ENCODE measurements at places on chromosomes 3 and 15. TPM values are rescaled to one million over a fixed set of nuclear protein-coding genes. Genes with fewer than 3 reads are reported as not detected.

CASR gene
- 0.08 TPM for polyA plus RNA-seq

DNA sequence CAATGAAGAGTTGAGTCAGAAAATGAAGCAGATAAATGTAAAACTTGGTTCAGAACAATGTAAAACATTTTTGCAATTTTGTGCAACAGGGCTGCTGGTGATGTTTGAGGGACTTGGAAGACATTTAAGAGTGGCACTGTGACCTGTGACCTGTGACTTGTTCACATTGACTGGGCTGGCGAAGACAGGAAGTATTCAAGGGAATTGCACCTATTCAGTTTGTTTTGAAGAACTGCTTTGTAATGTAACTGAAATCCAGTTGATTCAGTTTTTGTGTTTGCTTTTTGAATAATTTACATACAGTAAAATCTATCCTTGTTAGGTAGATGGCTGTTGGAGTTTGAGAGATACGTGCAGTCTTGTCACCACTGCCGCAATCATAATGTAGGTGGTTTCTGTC, 35.4 kb downstream of the MCTP2 start:
- DNase-seq = no peak
- no peaks in the 10 kb centered on the region for H3K27me3 ChIP-seq
- H3K27ac ChIP-seq = no peak overlapping the region
- no peak overlapping the region for H3K4me3 ChIP-seq
- H3K4me1 ChIP-seq = no peaks in the 10 kb centered on the region

GRCh38 chr3:162441716-162442115, 945.1 kb downstream of the OTOL1 start:
- no peak for DNase-seq
- no peaks in the 10 kb centered on the region for H3K36me3 ChIP-seq
- H3K27me3 ChIP-seq = no peaks in the 10 kb centered on the region
- H3K4me3 ChIP-seq = no peak overlapping the region

DNA sequence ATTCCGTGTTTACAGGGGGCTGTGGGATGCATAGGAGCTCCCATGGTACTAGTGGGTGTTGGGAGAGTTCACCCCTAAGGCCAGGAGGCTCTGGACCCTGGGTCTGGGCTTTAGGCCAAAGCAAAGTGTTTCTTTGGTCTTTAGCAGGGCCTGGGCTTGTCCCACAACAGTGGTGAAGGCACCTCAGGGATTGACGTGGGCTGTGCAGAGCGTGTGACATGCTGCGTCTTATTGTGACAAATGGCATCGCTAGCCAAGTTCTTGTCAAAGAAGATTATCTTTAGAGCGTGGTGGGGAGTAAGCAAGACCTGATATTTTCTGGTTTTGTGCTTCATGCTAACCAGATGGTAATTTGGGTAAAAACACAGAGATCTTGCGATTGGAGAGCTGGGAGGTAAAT, 170.1 kb downstream of the APBA2 start:
- no peaks in the 10 kb centered on the region for H3K27me3 ChIP-seq
- no peaks in the 10 kb centered on the region for H3K36me3 ChIP-seq
- H3K4me1 ChIP-seq = no peaks in the 10 kb centered on the region
- no peak overlapping the region for H3K27ac ChIP-seq

GRCh38 chr15:65653341-65653740, 31.6 kb downstream of the SLC24A1 start:
- no peak for DNase-seq
- no peak overlapping the region for H3K4me3 ChIP-seq
- H3K27me3 ChIP-seq = no peaks in the 10 kb centered on the region
- H3K36me3 ChIP-seq = no peaks in the 10 kb centered on the region
- H3K4me1 ChIP-seq = no peaks in the 10 kb centered on the region
- H3K27ac ChIP-seq = no peak overlapping the region
